ENCODE measurements at places on chromosomes 11 and 22.

DNA sequence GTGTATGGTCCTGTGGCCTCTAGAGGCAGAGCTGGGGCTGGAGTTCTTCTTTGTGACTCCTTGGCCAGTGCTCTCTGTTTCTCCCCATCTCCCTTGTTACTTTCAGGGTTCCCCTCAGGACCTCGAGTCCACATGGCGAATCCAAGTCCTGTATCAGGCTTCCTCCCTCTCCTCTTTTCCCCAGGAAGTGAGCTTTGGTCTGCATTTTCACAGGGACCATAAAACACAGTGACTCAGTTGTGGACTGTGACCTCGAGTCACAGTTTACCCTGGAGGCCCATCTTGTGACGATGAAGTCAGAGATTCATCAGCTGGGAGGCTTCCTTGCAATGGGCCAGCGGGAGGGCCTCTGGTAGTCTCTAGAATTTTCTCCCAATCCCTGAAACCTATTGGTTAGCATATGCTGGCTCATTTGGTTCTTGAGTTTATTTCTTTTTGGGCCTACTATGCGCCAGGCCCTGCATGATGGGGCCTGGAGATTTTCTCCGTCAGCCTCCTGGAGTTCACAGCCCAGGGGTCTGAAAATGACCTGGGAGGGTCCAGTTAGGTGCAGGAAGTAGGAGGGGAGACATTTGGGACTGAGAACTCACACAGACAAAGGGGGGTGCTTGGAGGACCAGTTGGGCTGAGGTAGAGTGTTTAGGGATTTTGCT lies 100.8 kb downstream of the KIAA1671 start:
- no peak for DNase-seq

DNA sequence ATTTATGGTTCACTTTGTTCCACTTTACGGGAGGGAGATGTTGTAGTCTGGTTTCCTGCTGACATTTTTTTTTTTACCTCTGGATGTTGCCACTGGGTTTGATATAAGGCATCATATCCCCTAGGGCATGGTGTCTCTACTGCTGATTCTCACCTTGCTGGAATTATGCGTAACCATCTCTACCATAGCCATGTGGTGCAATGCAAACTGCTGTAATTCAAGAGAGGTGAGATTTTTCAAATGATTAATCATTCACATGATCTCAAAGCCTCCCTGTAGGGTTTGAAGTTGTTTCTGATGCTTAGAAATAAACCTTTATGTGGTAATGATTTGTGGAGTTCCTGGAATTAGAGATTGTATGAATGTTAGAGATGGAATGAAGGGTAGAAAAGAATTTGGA lies 13.0 kb downstream of the MS4A3 start:
- DNase-seq = no peak

DNA sequence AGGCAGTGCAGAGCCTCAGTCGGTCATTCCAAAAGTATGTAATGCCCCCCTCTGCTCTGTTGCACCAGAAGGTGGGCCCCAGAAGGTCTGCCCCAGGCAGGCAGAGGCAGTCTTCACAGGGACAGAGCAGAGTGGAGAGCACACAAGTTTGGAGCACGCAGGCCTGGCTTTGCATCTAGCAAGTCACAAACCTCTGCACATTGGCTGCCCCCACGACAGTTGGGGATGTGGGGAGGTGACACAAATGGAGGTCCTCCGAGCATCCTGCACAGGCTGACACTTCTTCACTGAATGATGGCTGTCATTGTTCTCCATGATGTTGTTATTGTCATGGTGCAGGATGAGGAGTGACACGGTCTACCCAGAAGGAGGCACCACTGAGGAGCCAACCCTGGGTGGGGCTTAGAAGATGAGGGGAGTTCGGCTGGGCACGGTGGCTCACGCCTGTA lies 11.9 kb downstream of the TOM1 start:
- DNase-seq = no peak

- DNase-seq = no peak
Observed at GRCh38 chr11:116727990-116728389, 44.8 kb downstream of the BUD13 start.

DNA sequence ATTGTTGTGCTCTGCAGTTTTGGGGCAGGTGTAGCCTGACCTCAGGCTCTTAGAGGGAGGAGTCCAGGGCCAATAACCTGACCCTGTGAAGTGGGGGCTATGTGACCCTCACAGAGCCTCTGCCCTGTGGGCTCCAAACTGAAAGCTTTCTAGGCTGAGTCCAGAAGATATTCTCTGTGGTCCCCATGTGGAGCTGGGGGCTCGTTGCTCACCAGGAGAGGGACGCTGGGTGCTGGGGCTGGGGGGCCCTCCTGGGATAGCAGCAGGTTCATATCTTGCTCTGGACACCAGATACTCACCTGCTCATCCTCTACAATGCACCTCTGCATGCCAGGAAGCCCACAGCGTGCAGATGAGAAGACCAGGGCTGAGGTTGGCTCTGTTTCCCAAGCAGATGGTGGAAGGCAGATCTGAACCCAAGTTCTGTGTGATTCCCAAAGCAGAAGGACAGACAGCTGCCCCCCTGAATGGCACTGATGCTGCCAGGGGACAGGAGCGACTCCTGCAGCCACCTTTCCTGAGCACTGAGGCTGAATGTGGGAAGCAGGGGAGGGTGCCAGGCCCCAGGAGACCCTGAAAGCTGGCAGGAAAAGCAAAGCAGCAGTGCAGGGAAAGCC lies 1022.0 kb downstream of the TBC1D22A start:
- no peak for DNase-seq

DNA sequence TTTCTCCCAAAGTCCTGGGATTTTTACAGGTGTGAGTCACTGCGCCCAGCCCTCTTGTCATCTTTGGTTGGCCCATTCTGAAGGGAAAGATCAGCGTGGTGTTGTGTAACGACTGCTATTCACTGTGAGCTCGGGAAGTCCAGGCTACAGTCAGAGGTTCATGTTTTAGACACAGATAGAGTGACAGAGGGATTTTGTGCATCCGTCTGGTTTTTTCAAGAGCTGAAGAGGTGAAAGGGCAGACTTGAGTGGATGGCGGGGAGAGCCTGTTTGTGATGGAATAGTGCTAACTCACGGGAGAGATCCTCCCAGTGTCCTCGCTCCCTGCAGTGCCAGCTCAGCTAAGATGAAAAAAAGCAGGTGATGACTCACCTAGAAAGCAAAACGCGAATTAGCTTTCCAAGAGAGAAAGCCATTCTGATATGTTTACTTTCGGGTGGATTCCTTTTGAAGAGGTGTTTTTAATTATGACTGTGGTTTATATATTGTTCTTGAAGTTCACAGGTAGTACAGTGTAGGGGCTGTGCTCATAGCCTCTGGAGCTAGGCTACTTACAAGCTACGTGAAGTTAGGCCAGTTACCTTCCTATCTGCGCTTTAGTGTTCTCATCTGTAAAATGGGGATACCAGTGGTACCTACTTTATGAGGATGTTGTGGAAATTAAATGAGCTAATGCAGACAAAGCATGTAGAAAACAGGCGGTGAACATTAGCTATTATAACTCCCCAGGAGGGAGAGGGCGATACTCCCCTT lies 67.2 kb downstream of the C11orf91 start:
- DNase-seq = no peak

GRCh38 chr11:64670975-64671374 lies 52.0 kb downstream of the NRXN2 start:
- DNase-seq = no peak

DNA sequence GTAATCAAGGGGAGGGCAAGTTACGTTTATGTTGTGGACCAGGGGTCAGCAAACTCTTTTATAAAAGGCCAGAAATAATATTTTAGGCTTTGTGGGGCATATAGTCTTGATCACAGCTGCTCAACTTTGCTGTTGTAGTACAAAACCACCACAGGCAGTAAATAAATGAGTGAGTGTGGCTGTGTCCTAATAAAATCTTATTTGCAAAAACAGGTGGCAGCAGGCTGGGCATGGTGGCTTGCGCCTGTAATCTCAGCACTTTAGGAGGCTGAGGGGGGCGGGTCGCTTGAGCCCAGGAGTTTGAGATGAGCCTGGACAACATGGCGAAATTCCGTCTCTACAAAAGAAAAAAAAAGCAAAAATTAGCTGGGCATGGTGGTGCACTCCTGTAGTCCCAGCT lies 57.9 kb upstream of the NUP160 start:
- DNase-seq = no peak

GRCh38 chr22:44195189-44195871 lies 14.6 kb downstream of the PARVG start:
- DNase-seq = no peak

GRCh38 chr11:13297917-13298356 lies 20.3 kb downstream of the BMAL1 start:
- no peak for DNase-seq

GRCh38 chr11:69374946-69375310 lies 81.0 kb downstream of the MYEOV start:
- no peak for DNase-seq

DNA sequence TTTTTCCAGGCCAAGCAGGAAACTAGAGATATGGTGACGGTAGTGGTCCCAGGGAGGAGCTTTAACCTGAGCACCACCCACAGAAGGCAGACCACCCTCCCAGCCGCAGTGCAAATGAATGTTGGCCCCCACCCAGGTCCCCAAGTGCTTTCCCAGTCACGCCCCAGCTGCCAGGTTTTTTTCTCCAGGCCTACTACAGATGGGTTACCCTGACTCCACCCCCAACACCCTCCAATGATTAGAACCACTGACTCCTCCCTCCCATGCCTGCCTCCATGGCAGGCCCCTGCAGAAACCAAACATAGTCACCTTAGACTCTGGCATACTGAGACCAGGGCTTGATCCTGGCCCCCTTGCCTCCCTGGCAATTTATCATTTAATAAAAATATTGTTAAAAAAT lies 58.7 kb upstream of the CHST1 start:
- DNase-seq = no peak

DNA sequence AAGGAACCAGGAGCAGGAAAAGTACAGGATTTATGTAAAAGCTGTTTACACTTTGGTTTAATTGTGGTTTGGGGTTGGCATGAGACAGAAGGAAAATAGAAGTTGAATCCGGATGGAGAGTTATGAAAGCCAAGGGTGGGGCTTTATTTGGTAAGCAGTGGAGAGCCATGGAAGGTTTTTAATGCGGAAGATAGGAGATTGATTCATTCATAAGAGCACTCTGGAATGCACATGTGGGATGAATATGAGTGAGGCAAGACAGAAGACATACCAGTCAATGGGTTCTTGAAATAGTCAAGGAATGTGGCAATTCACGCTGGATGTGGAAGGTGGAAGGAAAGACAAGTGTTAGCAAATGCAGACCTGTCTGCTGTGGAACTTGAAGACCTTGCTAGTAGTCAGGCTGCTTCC lies 9.3 kb upstream of the GLB1L3 start:
- DNase-seq = no peak

Data from HuH-7 (cell line).